Fibroblast of lung (primary cell): ENCODE measurements at places on chromosomes 2 and 18.

GRCh38 chr2:173963323-173963816, 1.8 kb downstream of the SP3 start:
- peak overlapping the region; percentile 85 for H3K27ac ChIP-seq
- peak overlapping the region; percentile 79 for H3K4me3 ChIP-seq
- H3K27me3 ChIP-seq = no peaks in the 10 kb centered on the region
- no peaks in the 10 kb centered on the region for H3K36me3 ChIP-seq

DNA sequence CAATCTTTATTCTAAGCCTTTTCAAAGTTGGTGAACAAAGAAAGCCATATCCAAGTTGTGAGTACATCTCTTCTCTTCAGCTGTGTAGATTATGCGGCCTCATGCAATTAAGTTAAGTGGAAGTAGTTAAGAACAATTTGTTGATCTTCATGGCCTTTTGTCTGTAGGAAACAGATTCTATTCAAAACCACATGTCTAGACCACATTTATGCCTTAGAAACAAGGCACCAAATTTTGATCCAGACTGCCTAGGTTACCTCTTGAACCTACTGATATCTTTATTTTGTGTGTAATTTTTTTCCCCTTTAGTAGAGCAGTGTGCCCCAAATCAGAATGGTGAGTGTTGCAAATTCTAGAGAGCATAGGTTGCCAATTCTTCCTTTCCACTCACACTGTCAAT, 101.6 kb upstream of the CERS6 start:
- no peak overlapping the region for H3K27ac ChIP-seq
- no peaks in the 10 kb centered on the region for H3K27me3 ChIP-seq
- no peaks in the 10 kb centered on the region for H3K4me1 ChIP-seq
- H3K36me3 ChIP-seq = no peaks in the 10 kb centered on the region

- no peak overlapping the region for H3K4me3 ChIP-seq
- H3K36me3 ChIP-seq = no peaks in the 10 kb centered on the region
These were observed 39.4 kb downstream of the KIF5C start for GRCh38 chr2:148914463-148914862.

GRCh38 chr2:84515788-84516187, 510 bp upstream of the DNAH6 start:
- H3K27me3 ChIP-seq = no peaks in the 10 kb centered on the region
- peak overlapping the region; percentile 31 for H3K27ac ChIP-seq
- H3K36me3 ChIP-seq = no peaks in the 10 kb centered on the region
- DNase-seq = no peak
- peak overlapping the region; percentile 74 for H3K4me3 ChIP-seq

DNA sequence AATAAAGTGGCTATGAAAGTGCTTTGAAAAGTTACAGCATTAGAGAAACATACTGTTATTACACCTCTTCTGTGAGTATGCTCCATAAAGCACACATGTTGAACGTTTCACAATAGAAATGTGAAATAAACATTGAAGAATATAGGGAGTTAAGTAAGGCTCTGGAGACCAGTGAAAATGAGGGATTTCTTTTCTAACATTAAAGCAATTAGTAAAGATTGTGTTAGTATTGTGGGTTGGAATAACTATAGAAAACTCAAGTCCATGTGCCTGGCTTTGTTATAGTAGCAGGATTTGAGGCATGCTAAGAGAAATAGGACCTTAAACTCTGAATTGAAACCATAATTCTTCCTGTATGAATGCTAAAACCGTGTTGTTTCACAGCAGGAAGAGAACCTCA, 63.1 kb downstream of the GLS start:
- H3K27me3 ChIP-seq = no peaks in the 10 kb centered on the region
- H3K4me1 ChIP-seq = peaks cover 14% of the 10 kb centered on the region
- DNase-seq = no peak
- H3K27ac ChIP-seq = no peak overlapping the region

DNA sequence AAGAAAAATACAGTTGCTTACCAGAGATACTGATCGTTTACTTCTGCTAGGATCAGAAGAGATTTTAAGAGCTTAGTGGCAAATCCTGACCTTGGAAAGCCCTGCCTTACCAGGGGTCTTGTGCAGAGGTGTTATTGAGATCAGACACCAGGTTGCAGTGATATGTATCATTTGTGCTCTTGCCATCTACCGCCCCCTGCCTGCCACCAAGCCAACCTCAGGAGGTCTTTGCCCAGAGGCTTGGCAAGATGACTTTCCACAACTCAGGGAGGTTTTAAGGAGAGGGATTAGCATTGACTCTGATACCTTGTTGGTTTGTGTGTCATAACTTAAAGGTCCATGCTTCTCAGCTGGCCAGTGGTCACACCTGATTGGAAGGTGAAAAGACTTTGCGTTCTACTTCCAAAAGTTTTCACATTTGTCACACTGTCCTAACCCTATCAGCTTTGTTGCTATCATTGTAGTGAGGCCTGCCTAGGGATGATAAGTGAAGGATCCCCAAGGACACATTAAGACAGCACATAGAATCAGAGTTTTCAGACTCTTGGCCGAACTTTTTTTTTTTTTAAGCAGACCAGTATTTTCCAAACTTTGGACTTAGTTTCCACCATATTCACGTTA, 46.2 kb upstream of the MGAT5 start:
- H3K27ac ChIP-seq = no peak overlapping the region
- no peaks in the 10 kb centered on the region for H3K27me3 ChIP-seq
- no peaks in the 10 kb centered on the region for H3K36me3 ChIP-seq
- peaks cover 8% of the 10 kb centered on the region for H3K4me1 ChIP-seq
- DNase-seq = peak; percentile 30
